NCI-H526 treated with DMSO at 0.1 percent for 48 hours (cell line): ENCODE measurements at places on chromosomes 5 and 9.

DNA sequence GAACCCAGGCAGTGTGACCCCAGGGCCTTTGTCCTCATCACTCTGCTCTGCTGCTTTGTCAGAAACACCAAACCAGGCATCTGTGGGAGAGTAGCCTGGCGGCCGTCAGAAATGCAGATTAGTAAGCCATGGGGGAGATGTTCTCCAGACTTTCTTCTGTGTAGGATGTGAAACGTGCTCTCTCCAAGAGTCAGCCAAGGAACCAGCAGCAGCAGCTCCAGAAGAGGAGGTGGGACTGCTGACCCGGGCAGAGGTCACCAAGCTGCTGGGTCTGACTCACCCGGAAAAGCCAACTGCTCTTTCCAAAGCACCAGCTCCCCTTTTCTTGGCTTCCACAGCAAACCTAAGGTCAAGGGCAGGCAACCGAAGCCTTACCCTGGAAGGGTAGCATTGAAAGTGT is 14.4 kb upstream of the ABLIM3 start:
- DNase-seq = no peak

- no peak for DNase-seq
Measured at GRCh38 chr5:68251804-68252522, 36.4 kb downstream of the PIK3R1 start.

DNA sequence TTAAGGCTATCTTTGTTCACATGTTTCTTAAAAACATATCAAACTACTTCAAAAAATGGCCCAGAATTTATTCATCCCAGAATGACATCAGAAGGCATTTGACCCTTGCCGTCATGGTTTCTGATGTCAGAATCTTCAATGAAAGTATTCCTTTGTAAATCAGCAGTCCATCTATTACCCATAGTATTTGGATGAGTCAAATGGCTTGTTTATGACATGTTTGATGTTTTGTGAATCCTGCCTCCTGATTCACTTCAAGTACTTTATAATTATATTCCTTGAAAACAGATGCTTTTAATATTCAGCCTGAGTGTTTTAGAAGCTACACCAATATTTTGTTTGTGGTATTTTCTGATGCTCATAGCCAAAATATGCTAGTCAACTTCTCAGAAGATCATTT is 200.8 kb upstream of the MEF2C start:
- no peak for DNase-seq

- no peak for DNase-seq
Measured at GRCh38 chr5:108523360-108523759, 141.5 kb upstream of the FBXL17 start.

DNA sequence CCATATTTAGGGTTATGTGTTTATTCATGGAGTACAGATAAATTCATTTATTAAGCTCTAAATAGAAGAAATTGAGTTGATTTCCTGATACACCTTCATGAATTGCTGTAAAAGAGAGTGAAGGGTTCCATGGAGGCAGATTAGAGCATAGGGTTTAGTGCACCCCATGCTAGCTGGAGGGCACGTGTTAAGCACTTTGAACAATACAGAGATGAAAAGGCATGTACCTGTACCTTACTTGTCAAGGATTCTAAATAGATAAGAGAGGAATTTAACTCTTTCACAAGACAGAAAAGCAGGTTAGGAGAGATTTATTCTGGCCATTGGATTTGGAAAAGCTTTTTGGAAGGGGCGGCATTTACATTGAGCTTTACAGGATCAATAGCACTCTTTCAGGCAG is 23.3 kb downstream of the TNFAIP8 start:
- DNase-seq = no peak
